ENCODE measurements at places on chromosomes 3 and 15.

DNA sequence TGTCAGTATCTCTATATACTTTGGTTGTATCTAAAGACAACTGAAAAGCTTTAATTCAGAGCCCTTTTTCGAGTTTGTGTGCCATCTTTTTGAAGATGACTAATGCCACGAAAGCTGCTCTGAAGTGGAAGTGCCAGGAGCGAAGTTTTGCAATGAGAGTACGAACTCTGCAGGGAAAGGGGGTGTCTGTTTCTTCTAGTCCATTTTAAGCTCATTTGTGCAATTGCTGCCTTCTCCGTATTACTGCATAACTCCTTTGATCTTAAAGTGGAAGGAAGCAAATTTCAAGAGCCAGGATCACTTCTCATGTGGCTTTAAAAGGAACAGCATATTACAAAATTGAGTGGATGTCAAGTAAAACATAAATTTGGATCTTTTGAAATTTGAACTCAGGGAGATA lies 245.3 kb downstream of the FEZF2 start:
- DNase-seq: no peak

GRCh38 chr15:85579957-85580694 lies 199.7 kb downstream of the AKAP13 start:
- DNase-seq: no peak

GRCh38 chr15:81948222-81948621 lies 97.6 kb downstream of the MEX3B start:
- no peak for DNase-seq

GRCh38 chr15:95085056-95085455 lies 853.7 kb downstream of the MCTP2 start:
- no peak for DNase-seq

DNA sequence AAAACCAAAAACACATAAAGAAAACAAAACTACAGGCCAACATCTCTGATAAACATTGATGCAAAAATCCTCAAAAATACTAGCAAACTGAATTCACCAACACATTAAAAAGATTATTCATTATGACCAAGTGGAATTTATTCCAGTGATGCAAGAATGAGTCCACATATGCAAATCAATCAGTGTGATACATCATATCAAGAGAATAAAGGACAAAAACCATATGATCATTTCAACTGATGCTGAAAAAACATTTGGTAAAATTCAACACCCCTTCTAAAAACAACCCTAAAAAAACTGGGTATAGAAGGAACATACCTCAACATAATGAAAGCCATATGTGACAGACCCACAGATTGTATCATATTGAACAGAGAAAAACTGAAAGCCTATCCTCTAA lies 265.6 kb upstream of the DCBLD2 start:
- no peak for DNase-seq

DNA sequence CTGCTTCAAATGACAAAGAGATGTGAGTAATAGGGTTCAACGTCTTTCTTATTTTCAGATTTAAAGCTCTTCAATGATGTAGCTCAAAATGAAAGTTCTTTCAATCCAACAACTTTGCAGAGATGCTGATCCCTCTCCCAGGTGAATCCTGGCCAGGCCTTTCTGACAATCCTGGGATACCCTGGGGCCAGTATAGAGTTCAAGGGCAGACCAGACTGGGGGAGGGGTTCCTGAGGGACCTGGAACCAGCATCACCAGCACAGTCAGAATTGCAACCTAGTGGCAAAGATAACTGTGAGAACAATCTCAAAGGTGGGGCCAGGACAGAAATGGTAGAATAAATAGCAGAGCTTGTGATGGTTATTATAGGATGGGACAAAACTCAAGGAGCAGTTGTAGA lies 19.7 kb upstream of the NCK1 start:
- DNase-seq: no peak

DNA sequence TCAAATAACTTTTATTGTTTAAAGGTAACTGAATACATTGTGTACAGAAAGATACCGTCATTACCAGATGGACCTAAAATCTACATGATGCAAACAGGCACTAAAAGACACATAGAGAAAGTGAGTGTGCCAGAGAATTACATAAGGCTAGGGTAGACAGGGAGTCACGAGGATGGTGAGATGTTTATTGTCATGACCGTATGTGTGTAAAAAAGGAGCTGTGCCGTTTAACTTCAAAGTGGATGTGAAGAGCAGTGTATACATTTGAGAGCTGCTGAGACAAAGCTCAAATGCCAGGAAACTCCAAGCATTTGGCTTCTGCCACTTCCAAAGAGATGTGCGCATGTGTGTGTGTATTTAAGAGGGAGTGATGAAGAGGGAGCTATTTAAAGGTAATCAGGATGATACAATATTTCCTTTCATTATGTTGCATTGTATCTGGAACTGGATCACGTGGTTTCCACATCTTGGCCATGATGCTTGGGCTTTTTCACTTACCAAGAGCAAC lies 51.4 kb upstream of the IGF1R start:
- no peak for DNase-seq

DNA sequence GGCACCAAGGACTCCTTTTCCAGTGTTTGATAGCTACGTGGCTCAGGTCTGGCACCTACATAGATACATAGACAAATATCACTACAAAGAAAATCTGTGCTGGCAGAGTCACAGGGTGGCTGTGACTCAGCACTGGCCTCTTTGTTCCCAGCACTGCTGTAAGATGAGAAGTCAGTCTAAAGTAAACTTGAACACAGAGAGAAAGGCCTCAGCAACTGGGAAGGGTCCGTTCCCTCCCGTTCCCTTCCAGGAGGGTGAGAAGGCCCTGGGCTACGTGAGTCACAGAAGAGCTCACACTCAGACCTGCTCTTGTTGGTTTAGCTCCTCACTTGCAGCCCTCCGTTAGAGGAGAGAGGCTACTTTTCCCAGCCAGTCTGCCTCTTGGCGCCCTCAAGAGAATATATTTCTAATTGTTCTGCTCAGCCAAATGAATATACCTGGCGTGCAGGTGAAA lies 23.1 kb downstream of the ANXA2 start:
- no peak for DNase-seq

DNA sequence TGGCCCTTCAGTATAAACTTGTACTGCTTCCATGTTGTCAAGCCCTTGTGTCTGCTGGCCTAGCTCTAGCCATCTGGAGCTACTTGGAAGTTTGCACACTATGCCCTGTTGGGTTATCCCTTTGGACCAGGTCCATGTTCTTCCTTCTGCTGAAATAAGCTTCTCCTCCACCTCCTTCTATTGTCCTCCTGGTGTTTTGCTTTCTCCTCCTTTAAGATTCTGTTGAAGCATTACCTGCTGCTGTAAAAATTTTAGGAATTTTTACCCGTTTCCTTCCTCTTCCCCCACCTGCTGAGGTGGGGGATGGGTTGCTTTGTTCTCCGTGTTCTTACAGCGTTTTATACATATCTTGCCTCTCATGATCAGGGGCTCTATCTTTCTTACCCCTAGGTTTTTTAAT lies 51.7 kb downstream of the SH3GL3 start:
- no peak for DNase-seq

GRCh38 chr3:131543714-131544113 lies 40.9 kb upstream of the MRPL3 start:
- DNase-seq: no peak

DNA sequence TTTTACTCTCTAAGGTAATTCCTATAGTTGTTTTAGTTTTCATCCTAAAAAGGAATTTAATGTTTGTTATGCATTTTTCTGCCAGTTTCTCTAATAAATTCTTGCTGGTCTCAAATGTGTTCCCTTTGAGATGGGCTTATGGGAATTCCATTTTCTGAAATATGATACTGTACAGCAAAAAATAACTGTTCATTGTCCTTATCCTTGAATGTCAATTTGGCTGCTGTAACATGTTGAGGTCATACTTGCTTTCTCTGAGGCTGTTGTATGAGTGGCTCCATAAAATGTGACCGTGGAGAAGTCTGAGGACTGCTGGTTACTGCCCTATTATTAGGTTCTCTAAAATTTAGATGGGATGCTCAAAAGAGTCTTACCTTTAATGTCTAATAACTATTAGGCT lies 266.5 kb downstream of the ADAMTS17 start:
- DNase-seq: no peak

GRCh38 chr15:29062626-29063025 lies 176.9 kb downstream of the APBA2 start:
- no peak for DNase-seq

GRCh38 chr3:171556148-171556547 lies 95.9 kb upstream of the TNIK start:
- no peak for DNase-seq

GRCh38 chr3:151838574-151839312 lies 24.8 kb downstream of the AADAC start:
- DNase-seq: peak; percentile 16

DNA sequence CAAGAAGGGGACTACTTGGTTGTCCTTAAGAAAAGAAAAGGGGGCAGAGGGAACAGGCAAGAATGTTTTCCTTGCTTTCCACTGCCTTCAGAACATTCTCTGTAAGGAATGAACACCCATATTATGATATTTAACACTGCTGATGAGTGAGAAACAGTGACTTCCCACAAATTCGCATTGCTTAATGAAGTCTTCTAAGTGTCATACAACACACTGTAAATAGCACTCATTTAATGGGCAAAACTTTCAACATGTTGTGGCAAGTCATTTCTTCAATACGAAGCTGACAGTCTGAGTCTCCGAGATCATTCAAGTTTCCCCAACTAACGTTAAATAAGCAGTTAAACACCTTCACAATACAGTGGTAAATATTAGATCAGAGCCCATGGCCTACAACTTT lies 464.4 kb downstream of the SHQ1 start:
- DNase-seq: no peak

DNA sequence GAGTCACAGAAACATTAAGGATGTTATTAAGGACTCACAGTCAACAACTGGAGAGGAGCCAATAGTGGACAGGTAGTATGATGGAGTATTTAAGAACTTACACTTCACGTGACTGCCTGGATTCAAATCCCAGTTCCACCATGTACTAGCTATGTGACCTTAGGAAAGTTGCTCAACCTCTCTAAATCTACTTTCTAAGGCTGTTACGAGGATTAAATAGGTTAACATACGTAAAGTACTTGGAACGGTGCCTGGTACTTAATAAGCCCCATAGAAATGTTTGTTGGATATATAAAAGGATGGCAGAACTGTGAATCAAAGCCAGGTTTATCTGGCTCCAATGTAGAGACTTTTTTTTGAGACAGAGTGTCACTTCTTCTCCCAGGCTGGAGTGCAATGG lies 24.4 kb downstream of the THRB start:
- DNase-seq: no peak

DNA sequence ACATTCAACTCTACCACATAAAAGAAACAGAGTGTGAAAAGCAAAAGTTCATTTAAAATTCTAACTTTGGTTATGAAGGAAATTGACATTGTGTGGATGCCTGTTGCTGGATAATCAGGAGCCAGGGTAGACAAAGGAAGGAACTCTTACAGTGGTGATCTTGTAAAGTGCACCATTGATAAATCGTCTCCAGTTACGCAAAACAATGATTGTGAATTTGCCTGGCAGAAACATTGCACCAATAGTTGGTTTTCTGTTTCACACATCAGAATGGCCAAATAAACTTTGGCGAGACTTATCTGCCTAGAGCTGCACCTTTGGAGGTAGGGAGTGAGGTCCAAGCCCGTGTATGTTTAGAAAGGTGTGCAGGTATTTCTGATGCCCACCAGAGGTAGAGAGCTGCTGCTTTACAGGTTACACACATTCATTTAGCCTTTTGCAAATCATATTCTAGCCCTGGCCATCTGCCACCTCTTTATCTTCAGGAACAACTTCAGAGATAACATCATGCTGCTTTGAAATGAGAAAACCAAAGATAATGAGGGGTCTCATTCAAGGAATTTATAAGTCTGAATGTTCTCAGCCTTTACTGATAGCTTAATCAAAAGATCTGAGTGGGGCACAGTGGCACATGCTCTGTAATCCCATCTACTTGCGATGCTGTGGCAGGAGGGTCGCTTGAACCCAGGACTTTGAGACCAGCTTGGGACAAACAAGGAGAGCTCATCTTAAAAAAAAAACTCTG lies 47.4 kb upstream of the P3H2 start:
- no peak for DNase-seq

- no peak for DNase-seq
These were observed 229.6 kb downstream of the BBX start for GRCh38 chr3:107752202-107752990.

DNA sequence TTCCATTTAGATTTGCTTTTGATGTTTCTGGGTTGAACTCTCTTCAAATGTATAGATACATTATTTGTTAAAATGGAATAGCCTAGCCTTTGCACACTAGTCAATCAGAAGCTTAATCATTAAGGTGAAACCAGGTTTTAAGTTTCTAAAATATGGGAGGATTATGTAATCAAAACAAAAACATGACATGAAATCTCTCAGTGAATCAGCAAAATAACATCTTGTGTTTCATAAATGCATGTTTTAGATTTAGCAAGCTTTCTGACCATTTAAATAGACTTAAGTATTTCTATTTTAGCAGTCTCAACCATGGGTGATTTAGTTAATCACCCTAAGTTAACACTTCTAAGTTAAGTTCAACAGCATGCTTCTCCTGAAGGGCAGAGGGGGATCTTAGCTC lies 11.3 kb downstream of the GTF2E1 start:
- no peak for DNase-seq

- DNase-seq: no peak
These were observed 744.7 kb downstream of the EPHA3 start for GRCh38 chr3:89851974-89852621.

DNA sequence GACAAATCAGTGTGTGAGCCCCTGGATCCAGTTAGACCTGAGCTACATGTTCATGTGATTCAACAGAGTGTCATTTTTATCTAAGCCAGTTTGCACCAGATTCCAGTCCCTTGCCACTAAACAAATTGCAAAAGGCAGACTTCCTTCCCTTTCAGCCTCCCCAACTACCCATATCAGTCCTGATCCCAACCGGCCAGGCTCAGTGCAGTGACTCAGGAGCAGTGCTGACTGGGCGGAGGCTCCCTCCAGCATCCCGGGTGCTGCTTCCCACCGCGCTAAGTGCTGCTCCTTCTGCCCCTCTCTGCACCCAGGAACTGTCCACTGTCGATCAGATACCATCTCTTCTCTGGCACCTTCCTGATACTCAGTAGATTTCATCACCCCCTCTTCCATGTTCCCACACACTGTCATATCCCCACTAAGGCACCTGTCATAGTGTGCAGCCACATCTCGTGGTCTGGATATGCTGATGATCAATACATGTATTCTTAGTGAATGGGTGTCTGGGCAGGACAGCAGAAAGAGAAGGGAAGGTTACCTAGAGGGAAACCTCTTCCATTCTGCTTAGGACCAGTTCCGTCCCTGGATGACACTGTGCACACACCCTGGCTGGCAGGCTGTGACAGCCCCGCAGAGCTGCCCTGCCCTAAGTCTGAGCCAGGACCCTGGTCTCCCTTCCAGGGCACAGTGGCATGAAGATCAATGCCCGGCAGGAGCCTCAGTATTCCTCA lies 108.8 kb upstream of the RAD18 start:
- no peak for DNase-seq

- no peak for DNase-seq
These were observed 30.1 kb downstream of the PPARG start for GRCh38 chr3:12318758-12319621.

- no peak for DNase-seq
These were observed 144.1 kb downstream of the ALDH1A2 start for GRCh38 chr15:57921371-57921770.

DNA sequence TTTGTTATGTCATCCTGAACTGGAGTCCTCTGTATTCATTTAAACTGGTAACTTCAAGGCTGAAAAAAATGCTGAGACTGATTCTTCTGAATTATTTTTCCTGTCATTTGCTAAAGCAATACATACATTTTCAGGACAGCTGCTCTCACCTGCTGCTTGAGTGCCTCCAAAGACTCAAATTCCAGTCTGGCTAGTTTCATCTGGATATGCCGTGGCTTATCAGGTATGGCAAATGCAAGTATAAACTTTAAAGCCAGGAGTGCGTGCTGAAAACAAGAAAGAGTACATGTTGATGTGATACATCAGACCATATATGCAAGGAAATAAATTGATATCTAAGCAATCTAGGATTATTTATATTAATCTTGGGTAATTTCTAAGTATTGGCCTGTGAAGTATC lies 146.1 kb downstream of the SNRK start:
- DNase-seq: no peak

Measured in stimulated activated naive CD4-positive, alpha-beta T cell treated with Interleukin-2 at 50 U/mL for 16 hours (primary cell).